ENCODE measurements at places on chromosomes 12 and 14.

- DNase-seq: no peak
Observed at GRCh38 chr14:100620255-100621100, 33.3 kb upstream of the BEGAIN start.

DNA sequence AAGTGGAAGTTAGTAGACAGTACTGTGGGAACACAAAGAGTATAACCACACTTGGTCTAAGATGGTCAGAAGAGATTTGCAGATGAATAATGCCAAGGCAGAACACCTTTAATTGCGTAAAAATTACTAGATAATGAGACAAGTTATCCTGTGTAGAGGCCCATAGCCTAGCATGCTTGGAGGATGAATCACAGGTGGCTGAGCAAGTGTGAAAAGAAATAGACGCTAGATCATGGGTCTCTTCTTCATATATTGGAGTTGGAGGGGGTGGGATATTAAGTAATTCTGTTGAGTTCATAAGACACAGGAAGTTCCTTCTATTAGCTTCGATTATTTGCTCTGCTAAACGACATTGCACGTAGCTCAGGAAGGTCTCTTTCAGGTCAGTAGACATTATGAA lies 454.3 kb upstream of the LMO3 start:
- DNase-seq: no peak

DNA sequence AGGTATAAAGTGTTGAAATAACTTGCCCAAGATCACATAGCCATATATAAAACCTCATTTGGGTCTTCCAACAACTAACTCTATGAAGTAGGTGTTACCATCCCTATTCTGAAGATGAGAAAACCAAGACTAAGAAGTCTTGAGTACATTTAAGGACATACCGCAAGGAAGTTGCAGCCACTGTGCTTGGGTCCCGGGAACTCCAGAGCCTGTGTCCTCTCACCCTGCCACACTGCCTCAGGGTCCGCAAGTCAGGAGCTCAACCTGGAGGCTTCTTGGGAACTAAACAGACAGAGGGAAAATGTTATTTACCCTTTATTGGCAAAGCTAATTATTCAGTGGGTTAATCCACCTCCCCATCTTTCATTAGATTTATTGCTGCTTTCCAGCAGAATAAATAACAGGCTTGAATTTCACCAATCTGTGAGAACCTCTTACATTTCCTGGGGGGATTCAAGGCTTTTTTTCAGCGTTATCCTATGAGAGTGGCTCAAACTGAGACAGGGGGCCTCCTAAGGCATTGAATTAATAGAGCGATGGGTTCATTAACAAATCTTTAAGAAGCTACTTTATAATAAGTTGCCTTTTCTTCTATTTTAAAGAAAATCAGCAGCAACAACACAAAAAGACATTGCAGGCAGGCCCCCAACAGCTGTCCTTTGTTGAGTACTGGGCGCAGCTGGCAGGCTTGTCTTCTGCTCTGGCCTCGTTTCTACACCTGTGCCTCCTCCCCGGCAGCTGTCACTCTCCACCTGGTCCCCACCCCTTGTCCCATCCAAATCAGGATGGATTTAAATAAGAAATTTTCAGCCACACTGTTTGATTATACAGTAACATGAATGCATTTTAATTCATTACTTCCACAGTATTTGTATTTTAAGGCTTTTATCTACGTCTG lies 25.3 kb downstream of the PHLDA1 start:
- no peak for DNase-seq

- no peak for DNase-seq
Observed at GRCh38 chr12:68455691-68456345, 123.7 kb upstream of the MDM1 start.

GRCh38 chr12:1343422-1343821 lies 251.0 kb downstream of the FBXL14 start:
- no peak for DNase-seq

DNA sequence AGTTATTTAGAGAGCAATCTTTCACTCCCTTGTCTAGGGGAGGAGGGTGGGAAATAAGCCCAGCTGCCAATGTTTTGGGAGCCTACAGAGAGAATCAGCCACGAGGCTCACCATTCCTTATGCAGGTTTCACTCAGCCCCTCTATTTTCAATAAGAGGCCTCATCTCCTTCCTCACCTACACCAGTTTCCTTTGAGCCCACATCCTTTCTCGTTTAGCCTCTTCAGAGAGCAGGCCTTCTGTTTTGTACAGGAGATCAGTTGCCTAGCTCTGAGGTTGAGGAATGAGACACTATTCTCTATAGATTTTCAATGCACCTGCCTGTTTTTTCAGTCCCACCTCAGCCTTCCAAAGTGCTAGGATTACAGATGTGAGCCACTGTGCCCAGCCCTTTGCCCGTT lies 17.9 kb downstream of the SNAPC1 start:
- no peak for DNase-seq

DNA sequence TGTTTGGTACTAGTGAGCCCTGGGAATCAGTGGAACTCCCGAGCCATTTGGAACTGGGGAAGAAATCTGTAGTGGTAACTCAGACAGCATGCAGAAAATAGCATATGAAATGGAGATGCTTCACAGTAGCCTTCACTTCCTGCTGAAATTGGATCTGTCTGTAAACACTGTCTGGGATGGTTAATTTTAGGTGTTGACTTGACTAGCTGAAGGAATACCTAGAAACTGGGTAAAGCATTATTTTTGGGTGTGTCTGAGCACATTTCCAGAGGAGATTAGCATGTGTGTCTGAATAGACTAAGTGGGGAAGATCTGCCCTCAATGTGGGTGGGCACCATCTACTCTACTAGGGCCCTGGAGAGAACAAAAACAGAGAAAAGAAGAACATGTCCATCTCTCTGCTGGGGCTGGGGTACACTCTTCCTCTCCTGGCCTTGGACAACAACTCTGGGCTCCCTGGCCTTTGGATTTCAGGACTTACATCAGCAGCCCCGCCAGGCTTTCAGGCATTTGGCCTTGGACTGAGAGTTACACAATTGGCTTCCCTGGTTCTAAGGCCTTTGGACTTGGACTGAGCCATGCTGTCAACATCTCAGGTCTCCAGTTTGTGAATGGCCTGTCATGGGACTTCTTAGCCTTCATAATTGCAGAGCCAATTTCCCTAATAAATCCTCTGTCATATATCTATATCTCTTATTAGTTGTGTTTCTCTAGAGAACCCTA lies 14.0 kb upstream of the CRADD start:
- no peak for DNase-seq

DNA sequence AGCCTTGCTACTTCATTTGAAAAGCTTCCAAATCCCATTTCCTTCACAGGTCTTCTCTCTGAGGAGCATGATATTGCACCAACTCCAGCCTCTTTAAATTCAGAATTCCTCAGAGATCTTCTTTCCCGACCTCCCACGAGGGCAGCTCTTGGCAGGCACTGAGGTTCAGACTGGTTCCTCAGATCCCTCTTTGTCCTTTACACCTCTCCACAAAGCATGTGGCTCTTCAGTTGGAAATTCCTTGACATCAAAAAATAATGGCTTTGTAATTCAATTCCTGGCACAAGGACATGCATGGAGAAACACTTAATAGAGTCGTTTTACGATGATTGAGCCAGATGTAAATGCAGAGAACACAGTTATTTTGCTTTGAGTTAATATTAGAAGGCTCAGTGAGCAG lies 63.2 kb upstream of the TMX1 start:
- no peak for DNase-seq

- DNase-seq: no peak
Observed at GRCh38 chr12:71441836-71442566, 2.4 kb downstream of the LGR5 start.

DNA sequence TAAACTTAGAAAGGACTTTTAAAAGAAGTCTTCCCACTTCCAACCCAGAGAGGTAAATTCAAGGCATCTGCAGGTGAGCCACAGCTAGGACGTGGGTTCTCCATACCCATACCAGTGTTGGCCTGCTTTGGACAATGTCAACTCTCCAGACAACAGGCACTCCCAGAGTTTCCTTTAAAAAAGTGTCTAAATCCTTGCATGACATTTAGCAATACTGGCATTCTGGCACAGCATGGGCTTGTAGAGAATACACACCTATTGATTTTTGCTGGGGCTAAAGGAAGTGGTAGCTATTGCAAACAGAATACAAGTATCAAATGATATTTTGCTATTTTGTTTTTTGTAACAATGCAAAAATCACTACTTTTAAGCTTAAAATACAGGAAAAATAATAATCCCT lies 25.8 kb upstream of the DICER1 start:
- no peak for DNase-seq

DNA sequence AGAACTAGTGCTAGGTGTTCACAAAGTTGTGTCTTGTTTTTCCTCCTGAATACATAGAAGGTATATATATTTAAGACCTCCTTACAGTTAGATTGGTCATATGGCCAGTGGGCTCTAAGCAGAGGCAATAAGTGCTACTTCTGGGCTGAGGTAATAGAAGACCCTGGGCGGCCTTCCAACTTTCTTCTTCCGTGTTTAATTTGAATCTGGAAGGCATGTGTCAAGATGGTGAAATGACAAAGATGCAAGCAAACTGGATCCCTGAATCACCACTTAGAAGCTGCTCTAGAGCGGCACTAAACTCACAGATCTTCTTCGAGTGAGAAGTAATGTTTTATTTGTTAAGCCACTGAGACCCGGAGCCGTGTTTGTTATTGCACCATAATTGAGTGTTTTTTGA lies 201.0 kb upstream of the GZMB start:
- DNase-seq: no peak

- DNase-seq: no peak
Observed at GRCh38 chr14:73477618-73478266, 13.0 kb upstream of the RIOX1 start.

DNA sequence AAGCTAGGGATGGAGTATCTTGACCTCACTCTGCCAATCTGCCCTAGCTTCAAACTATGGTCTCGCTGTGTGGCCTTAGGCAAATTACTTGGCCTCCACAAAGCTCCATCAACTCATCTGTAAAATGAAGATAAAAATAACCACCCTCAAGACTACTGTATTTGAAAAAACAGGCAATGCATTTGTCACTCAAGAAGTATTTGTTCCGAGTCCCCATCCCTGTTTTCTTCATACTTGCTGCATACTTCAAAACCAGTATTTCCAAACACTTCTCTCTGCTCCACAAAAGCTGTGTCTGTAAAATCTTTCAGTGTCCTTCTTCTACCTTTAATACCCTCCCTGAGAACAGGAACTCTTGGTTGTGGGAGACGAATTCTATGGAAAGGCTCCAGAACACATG lies 47.9 kb downstream of the GTF2A1 start:
- no peak for DNase-seq

DNA sequence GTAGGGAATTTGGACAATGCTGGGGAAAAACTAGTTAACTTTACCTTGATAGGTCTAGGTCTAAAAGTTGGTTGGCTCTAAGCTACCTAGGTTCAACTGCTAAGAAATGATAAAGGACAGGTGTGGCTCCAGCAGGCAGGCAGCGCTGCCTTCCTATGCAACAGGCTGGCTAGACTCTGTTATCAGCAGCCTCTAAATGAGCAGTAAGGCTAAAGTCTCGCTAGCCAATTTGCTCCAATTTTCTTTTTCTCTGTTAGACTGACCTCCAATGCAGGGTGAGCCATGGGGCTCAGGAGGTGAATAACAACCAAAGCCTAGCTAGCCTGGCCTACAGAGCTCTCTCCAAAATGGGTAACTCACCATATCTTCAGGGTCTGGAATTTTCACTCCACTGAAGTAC lies 26.5 kb downstream of the DMAC2L start:
- DNase-seq: no peak

DNA sequence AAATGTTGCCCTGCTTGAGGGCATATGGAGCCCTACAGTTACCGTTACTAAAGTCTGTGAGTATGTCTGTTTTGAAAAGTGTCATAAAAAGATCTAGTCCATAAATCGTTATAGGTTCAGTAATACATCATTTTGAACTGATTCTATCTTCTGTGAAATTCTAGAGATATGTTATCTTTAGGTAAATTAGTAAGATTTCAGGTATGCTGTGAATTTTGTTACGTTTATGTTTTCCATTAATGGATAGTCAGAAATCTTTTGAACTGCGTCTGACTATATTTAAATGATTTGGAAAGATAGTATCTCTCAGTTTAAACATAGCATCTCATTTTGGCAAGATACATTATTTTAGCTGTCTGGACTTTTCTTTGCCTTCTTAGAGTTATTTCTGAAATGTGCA lies 8.3 kb downstream of the ALG10 start:
- DNase-seq: no peak

GRCh38 chr12:25594376-25594775 lies 41.3 kb upstream of the LMNTD1 start:
- DNase-seq: no peak

GRCh38 chr14:59926534-59926933 lies 6.6 kb downstream of the LRRC9 start:
- no peak for DNase-seq

GRCh38 chr12:109053382-109054123 lies 1.2 kb downstream of the USP30 start:
- DNase-seq: no peak

DNA sequence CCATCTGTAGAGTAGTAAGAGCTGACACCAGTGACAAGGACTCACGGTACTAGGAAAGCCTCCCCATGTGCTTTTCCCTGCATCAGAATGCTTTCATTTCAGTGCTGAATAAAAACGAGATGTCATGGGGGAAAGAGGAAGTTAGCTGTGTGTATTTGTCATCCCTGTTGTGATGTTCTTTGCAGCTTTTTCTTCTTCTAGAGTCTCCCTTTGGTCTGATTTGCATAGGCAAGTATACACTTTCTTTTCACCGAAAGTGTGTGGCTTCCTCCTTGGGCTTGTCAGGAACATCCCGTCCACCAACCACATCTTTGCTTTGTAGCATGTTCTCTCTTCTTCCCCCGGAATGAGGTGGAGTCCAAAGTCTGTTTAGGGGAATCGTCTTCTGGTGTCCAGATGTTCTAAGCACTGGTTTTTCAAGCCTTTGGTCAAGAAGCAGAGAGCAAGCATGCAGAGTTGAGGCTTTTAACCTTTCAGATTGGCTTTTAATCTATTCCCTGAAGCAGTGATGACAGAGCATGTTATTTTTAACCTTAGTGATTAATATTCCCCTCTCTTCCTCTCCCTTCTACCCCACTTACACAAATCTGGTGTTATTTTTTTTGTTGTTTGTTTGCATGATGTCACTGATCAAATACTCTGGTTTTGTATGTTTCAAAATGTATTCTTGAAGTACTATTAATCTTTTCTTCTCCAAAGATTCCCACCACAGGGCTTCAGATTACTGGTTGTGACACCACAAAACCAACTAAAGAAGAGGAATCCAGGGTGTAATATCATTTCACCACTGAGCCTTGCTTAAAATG lies 163.4 kb downstream of the SAMD4A start:
- DNase-seq: no peak

DNA sequence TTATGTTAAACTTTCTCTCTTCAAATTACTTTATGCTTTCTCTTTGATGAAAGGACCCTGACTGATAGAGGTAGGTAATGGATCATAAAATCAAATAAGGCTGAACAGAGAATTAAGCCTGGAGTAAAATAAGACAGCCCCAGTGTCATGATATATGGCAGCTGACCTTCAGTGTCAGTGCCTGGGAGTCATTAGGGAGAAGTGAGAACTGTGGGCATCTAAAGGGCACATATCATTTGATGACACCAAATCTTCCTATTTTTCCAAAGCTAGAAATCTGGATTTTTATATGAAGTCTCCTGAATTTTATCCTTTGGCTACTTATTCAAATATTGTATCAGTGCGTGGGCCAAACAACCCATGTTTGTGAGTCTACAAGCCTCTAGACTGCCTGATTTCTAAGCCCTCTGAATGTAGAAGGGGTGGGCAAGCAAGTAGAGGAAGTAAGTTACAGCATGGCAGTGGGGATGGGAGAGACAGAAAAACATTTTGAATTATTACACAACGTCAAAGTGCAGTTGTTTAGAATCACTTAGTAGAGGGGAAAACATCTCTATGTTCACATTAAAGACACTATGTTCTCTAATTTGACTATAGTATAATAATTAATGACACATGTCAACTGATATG lies 10.0 kb downstream of the SLC39A9 start:
- no peak for DNase-seq

- DNase-seq: no peak
Observed at GRCh38 chr12:113898466-113898865, 67.7 kb downstream of the RBM19 start.
